ENCODE measurements at places on chromosomes 11 and 22.
A peak's percentile ranks its signal among the peaks of the same experiment; 100 is the strongest.

- DNase-seq = no peak
Measured at GRCh38 chr11:26247340-26247739, 84.6 kb upstream of the ANO3 start.

GRCh38 chr11:76704171-76704948 is 33.8 kb upstream of the LRRC32 start:
- no peak for DNase-seq

- peak; percentile 63 for DNase-seq
Measured at GRCh38 chr22:50270666-50271394, 650 bp upstream of the MAPK11 start.

- DNase-seq = no peak
Measured at GRCh38 chr22:35299217-35299672, 449 bp upstream of the TOM1 start.

- DNase-seq = no peak
Measured at GRCh38 chr11:27296497-27296896, 66.5 kb downstream of the CCDC34 start.

GRCh38 chr11:130178441-130179339 is 19.1 kb downstream of the ST14 start:
- no peak for DNase-seq

GRCh38 chr11:67174311-67174710 is 55.2 kb downstream of the KDM2A start:
- DNase-seq = no peak

DNA sequence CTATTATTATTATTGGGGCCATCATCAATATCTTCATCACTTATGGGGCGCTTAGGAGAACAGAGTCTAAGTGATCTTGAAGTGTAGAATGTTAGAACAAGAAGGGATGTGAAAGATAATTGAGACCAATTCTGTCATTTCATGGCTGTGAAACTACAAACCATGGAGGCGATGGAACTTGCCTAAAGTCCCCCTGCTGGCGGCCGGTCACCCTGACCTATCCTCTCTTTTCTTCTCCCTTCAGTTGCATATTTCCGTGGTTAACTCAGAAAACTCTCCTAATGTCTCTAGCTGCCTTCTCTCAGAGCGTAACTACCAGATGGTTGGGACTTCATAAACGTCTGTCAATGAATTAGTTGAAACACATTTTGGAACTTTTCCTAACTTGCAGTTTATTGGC is 6.6 kb upstream of the OR4B1 start:
- DNase-seq = no peak

- DNase-seq = no peak
Measured at GRCh38 chr11:61688365-61689163, 8.4 kb downstream of the DAGLA start.

- DNase-seq = no peak
Measured at GRCh38 chr11:64874308-64875240, 3.8 kb downstream of the EHD1 start.

GRCh38 chr11:29293825-29294224 is 723.0 kb downstream of the KCNA4 start:
- DNase-seq = no peak

- no peak for DNase-seq
Measured at GRCh38 chr11:1751999-1752906, 1.9 kb upstream of the IFITM10 start.

DNA sequence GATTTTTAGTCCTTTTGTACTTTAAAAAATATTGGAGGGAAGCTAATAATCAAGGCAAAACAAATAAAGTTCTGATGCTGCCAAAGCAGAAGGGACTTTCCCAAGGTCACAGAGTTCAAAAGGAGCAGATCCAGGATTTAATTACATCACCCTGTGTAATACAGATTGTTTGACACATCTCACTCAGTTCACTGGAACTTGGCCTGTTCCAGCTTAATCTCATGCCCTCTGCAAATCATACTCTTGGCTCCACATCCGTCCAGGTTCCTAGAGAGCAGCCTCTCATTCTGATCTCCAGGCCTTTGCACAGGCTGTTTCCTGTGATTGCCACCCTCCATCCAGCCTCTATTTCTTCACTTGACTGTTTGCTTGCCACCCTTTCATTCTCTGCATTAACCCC is 151.7 kb downstream of the SPON1 start:
- no peak for DNase-seq

DNA sequence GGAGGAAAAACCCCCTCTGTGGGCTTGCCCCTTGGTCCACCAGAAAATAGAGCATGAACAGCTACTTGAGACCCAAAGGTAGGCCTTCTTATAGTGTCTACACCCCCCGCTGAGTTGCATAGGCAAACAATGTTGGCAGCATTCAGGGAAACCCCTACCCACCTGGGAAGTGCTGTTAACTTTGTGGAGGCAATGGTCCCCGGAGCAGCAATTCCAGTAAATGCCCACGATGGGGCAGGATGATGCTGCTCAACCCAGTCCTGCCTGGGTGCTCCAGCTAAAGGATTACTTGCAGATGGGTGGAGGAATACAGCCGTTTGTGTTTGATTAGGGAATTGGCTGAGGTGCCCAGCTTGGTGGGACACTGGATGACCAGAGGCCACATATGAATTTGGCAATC is 381.3 kb upstream of the ANO5 start:
- DNase-seq = no peak

DNA sequence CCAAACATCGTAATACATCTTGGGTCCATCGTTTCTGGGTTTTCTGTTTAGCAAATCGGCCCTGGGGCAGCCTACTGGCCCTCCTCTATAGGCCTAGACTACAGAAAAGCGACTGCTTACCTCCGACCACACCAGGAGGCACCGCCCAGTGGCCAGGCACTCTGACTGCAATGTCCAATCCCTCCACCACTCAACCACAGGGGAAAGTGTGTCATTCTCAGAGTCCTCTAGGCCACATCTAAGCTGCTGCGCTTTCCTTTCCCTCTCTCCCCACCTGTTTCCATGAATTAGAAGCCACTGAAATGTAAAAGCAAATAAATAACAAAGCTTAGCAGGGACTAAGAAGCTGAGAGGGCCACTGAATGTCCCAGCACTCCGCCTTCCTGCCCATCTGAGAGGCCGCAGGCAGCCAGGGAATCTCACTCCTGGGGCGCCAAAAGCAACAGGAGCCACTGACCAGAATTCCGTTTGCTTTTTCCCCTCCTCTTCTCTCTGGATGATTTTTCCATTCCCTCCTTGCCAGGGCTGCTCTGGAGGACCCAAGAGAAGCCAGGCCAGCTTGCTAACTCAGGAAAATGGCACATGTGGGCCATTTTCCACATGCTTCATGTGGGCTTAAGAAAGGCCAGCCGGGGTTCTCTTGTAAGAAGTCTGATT is 50.1 kb upstream of the FLI1 start:
- DNase-seq = no peak

DNA sequence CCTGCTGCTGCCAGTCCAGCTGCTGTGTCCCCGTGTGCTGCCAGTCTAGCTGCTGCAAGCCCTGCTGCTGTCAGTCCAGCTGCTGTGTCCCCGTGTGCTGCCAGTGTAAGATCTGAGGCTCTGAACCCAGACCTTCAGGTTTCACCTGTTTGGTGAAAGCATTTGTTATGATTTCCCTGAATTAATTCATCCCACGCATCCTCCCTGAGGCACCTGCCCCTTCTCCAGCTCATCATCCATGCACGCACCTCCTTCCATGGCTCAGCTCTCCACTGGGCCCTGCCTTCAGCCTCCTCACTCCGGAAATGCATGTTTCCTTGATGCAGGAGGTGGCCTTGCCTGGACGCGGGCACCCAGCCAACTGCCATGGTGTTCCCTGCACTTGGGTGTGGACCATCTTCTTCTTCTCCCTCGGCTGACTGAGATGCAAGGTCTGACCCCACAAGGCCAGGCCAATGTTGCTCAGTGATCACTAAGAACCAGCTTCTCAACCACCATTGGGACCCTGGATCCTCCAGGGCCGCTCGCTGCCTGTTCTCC is 788 bp downstream of the KRTAP5-10 start:
- no peak for DNase-seq

- no peak for DNase-seq
Measured at GRCh38 chr11:33242575-33242974, 14.6 kb upstream of the HIPK3 start.
